ENCODE measurements at places on chromosomes 13 and 19. TPM values are rescaled to one million over a fixed set of nuclear protein-coding genes. Genes with fewer than 3 reads are reported as not detected.

GRCh38 chr13:108315273-108315672 is 45.8 kb downstream of the TNFSF13B start:
- H3K36me3 ChIP-seq: no peaks in the 10 kb centered on the region
- peaks cover 9% of the 10 kb centered on the region for H3K4me1 ChIP-seq
- no peak for DNase-seq
- no peak overlapping the region for H3K27ac ChIP-seq
- H3K4me3 ChIP-seq: no peak overlapping the region
- no peaks in the 10 kb centered on the region for H3K27me3 ChIP-seq

Gene MEGF8
- 15.3 TPM for total RNA-seq

DNA sequence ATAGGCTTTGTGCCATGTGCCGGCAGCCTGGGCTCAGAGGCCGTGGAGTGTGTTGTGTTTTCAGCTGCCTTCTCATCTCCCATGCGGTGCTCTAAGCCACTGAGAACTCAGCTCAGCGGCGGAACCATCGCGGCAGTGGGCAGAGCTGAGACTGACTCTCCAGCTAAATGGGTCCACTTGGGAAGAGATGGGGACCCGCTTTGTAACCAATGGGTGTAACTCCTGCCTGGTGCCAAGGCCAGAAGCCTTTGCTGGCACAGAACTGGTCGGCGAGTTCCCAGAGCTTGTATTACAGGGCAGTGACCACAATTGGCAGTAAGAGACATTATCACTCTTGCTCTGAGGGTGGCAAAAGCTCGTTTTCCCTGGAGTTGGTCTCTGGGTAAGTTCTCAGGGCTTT is 183.0 kb downstream of the STK24 start:
- H3K27me3 ChIP-seq: no peaks in the 10 kb centered on the region
- no peaks in the 10 kb centered on the region for H3K36me3 ChIP-seq
- no peaks in the 10 kb centered on the region for H3K4me1 ChIP-seq

DNA sequence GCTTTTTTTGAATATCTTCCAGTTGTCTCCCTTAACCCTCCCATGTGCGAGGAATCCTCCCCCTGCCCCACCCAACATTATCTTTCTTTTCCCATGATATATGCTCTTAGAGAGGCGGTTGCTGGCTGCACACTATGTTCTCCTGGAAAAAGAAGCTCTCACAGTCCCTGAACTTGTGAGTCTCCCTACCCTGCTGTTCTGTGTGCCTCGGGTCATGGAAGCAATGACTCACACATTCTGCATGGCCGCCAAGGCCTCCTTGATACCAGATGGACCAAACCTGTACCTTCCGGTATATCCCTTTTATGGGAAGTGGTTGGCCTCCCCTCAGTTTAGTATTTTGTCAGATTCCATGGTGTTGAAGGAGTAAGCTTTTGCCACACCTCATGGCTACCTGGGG is 705.4 kb downstream of the SLITRK6 start:
- DNase-seq: no peak
- no peaks in the 10 kb centered on the region for H3K27me3 ChIP-seq
- no peak overlapping the region for H3K27ac ChIP-seq
- H3K36me3 ChIP-seq: no peaks in the 10 kb centered on the region

DNA sequence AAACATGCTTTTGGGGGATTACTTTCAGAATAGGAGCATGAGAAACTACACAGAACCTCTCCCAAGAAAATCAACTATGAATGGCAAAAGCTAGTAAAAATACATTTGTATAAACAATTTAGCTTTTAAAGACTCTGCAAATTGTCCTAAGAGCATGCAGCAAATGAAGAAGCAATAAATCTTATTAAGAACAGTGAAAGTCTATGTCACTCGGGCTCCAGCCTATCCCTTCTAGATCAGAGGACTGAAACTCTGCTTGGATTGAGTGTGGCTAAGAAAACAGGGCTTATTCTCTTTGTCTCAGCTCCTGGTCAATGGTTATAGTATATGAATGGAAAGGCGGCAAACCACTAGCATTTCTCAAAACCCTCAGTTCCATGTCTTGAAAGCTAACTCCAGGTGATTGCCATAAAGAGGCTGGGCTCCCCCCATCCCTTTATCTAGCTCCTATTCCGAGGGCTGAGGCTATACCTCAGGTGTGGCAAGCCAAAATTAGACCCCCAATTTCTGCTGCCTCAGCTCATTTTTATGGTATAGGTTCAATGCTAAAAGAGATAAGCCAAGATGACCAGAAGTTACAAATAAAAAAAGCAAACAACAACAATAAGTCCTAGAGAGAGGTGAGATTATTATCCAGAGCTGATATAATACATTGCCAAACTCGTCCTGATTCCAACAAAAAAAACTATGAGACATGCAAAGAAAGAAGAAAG is 953.2 kb downstream of the SLITRK6 start:
- H3K36me3 ChIP-seq: no peaks in the 10 kb centered on the region
- no peaks in the 10 kb centered on the region for H3K4me1 ChIP-seq
- H3K27me3 ChIP-seq: no peaks in the 10 kb centered on the region
- no peak for DNase-seq

Gene TMC4
- 1.0 TPM for total RNA-seq

GRCh38 chr19:2517881-2518601 is 42.1 kb downstream of the GADD45B start:
- no peaks in the 10 kb centered on the region for H3K4me1 ChIP-seq
- no peak overlapping the region for H3K27ac ChIP-seq
- H3K4me3 ChIP-seq: no peak overlapping the region
- no peak for DNase-seq
- no peaks in the 10 kb centered on the region for H3K36me3 ChIP-seq

Gene SIGLEC8
- 7.3 TPM for total RNA-seq

DNA sequence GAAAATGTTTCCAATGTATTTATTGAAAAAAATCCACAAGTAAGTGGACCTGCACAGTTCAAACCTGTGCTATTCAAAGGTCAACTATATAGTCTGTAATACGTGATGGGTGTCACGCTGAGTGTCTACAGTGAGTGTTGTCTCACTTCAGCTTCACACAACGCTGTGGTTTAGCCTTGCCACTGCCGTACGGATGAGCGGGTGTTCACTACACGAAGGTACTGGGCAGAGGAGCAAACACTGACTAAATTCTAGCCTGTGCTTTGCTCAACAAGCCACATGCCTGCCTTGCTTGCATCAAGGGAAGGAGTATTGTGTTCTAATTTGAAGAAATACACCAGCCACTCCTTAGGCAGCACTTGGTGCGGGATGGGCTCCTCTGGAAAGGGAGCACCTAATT is 3.4 kb upstream of the FFAR3 start:
- H3K4me1 ChIP-seq: peaks cover 45% of the 10 kb centered on the region
- H3K27ac ChIP-seq: no peak overlapping the region
- no peaks in the 10 kb centered on the region for H3K27me3 ChIP-seq
- no peaks in the 10 kb centered on the region for H3K36me3 ChIP-seq

DNA sequence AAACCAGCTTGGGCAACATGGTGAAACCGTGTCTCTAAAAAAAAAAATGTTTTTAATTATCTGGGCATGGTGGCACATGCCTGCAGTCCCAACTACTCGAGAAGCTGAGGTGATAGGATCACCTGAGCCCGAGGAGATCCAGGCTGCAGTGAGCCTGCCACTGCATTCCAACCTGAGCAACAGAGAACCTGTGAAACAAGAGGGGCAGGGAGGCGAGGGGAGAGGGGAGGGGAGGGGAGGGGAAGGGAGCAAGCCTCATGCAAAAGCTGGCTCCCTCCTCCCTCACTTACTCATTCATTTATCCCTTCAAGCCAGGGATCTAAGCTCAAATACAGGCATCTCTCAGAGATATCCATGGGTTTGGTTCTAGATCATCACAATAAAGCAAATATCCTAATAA is 8.9 kb downstream of the ATP7B start:
- no peak overlapping the region for H3K27ac ChIP-seq
- H3K36me3 ChIP-seq: no peaks in the 10 kb centered on the region
- no peaks in the 10 kb centered on the region for H3K27me3 ChIP-seq
- no peak for DNase-seq
- no peak overlapping the region for H3K4me3 ChIP-seq

GRCh38 chr13:112893570-112894422 is 75.2 kb upstream of the MCF2L start:
- peak; percentile 87 for DNase-seq
- no peaks in the 10 kb centered on the region for H3K36me3 ChIP-seq
- peak overlapping the region; percentile 53 for H3K4me3 ChIP-seq

GRCh38 chr19:57403737-57404563 is 7.0 kb upstream of the ZNF17 start:
- no peaks in the 10 kb centered on the region for H3K27me3 ChIP-seq
- peaks cover 5% of the 10 kb centered on the region for H3K4me1 ChIP-seq
- no peak overlapping the region for H3K4me3 ChIP-seq
- H3K36me3 ChIP-seq: peaks cover 10% of the 10 kb centered on the region
- H3K27ac ChIP-seq: no peak overlapping the region

- H3K4me1 ChIP-seq: no peaks in the 10 kb centered on the region
- H3K27ac ChIP-seq: no peak overlapping the region
- no peaks in the 10 kb centered on the region for H3K36me3 ChIP-seq
- no peak for DNase-seq
Measured at GRCh38 chr13:84933797-84934196, 865.4 kb downstream of the SLITRK6 start.

GRCh38 chr13:45104261-45104660 is 16.0 kb upstream of the GTF2F2 start:
- no peaks in the 10 kb centered on the region for H3K36me3 ChIP-seq
- H3K27me3 ChIP-seq: no peaks in the 10 kb centered on the region
- no peak for DNase-seq

DNA sequence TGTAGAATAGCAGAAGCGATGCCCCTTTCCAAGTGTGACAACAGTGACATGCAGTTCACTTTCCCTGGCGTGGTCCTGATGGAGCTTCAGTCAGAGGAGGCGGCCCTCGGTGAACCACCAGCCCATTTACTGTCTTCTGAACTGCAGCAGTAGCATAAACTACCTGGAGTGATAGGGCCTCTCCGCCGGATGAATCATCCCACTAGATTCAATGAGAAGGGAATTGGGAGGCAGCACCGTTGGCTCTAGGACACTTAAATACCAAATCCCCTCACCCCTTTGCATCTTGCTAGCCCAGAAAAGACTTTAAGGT is 112.8 kb upstream of the GPR12 start:
- H3K27ac ChIP-seq: no peak overlapping the region

All from spleen (tissue), 13 donors.